Activated T-helper 1 cell treated with anti-CD3 and anti-CD28 coated beads, Interleukin-12 subunit alpha, Interleukin-12 subunit beta, Interleukin-2, Interleukin-4 antibody, amounts not matched to agents 30 ng/mL and 10 ng/mL and 1 ng/mL, durations not matched to agents 14 hours and 24 hours and 36 hours (primary cell): ENCODE measurements at places on chromosomes 7 and 10. TPM values are rescaled to one million over a fixed set of nuclear protein-coding genes. Genes with fewer than 3 reads are reported as not detected.

The TLX1 gene
- not detected in 2 replicates for total RNA-seq

The GHRHR gene
- total RNA-seq, result not detected in 2 replicates

The COBL gene
- total RNA-seq, result not detected in 2 replicates

- no peaks in the 10 kb centered on the region for H3K4me1 ChIP-seq
- no peaks in the 10 kb centered on the region for H3K27me3 ChIP-seq
- H3K4me3 ChIP-seq, result no peak overlapping the region
- H3K27ac ChIP-seq, result no peak overlapping the region
These were observed 27.1 kb upstream of the SLC35B4 start for GRCh38 chr7:134343796-134344195.

GRCh38 chr7:106450716-106451115, 165.9 kb upstream of the NAMPT start:
- no peaks in the 10 kb centered on the region for H3K27me3 ChIP-seq
- H3K4me1 ChIP-seq, result no peaks in the 10 kb centered on the region
- no peak overlapping the region for H3K27ac ChIP-seq
- no peak for DNase-seq
- H3K4me3 ChIP-seq, result no peak overlapping the region

DNA sequence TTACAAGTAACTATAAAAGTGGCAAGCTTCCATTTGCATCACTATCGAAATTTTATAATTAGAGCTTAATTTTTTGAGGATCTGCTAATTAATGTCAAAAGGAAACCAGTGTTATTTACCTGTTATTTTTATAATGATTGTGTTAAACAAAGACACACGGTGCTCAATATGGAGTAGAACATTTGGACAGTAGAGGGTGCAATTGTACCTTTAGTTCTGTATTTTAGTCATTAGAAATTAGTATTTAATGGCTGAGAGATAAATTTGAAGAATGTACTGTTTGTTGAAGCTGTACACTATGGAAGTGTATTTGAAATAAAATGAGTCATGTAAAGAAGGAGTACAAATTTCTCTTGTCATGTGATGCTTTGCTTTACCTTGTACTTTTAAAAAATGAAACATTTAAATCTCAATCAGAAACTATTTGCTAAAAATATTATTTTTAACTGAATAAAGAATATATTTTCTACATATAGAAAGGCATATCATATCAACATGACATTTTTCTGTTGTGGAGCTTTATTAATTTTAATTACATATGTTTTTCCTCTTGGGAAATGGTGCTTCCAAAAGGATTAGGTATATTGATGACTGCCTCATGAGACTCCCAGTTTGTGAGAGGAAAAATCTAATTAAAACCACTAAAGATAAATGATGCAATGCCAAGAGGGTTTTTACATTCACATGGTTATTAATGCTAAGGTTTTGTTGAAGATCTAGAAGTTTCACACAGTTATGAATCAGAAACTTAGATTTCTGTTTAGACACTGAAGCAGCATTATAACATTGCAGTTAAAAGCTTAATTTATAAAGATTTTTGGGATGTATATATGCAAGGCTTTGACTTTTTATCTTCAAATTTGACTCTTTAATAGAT, 10.4 kb upstream of the PRKG1 start:
- H3K4me1 ChIP-seq, result no peaks in the 10 kb centered on the region
- DNase-seq, result no peak
- peaks cover 14% of the 10 kb centered on the region for H3K27me3 ChIP-seq
- H3K4me3 ChIP-seq, result no peak overlapping the region

- H3K4me3 ChIP-seq, result no peak overlapping the region
- no peak overlapping the region for H3K27ac ChIP-seq
- H3K36me3 ChIP-seq, result peaks cover 21% of the 10 kb centered on the region
- peaks cover 9% of the 10 kb centered on the region for H3K4me1 ChIP-seq
- DNase-seq, result no peak
These were observed 45.3 kb downstream of the DLD start for GRCh38 chr7:107936312-107936711.

- no peak overlapping the region for H3K27ac ChIP-seq
- no peaks in the 10 kb centered on the region for H3K27me3 ChIP-seq
- H3K36me3 ChIP-seq, result peaks cover 10% of the 10 kb centered on the region
- H3K4me1 ChIP-seq, result peaks cover 7% of the 10 kb centered on the region
- no peak for DNase-seq
These were observed 58.0 kb downstream of the IPMK start for GRCh38 chr10:58209669-58210068.

GRCh38 chr7:45566386-45566785, 7.8 kb upstream of the ADCY1 start:
- no peak for DNase-seq
- peaks cover 10% of the 10 kb centered on the region for H3K27me3 ChIP-seq
- H3K4me1 ChIP-seq, result no peaks in the 10 kb centered on the region
- no peaks in the 10 kb centered on the region for H3K36me3 ChIP-seq

DNA sequence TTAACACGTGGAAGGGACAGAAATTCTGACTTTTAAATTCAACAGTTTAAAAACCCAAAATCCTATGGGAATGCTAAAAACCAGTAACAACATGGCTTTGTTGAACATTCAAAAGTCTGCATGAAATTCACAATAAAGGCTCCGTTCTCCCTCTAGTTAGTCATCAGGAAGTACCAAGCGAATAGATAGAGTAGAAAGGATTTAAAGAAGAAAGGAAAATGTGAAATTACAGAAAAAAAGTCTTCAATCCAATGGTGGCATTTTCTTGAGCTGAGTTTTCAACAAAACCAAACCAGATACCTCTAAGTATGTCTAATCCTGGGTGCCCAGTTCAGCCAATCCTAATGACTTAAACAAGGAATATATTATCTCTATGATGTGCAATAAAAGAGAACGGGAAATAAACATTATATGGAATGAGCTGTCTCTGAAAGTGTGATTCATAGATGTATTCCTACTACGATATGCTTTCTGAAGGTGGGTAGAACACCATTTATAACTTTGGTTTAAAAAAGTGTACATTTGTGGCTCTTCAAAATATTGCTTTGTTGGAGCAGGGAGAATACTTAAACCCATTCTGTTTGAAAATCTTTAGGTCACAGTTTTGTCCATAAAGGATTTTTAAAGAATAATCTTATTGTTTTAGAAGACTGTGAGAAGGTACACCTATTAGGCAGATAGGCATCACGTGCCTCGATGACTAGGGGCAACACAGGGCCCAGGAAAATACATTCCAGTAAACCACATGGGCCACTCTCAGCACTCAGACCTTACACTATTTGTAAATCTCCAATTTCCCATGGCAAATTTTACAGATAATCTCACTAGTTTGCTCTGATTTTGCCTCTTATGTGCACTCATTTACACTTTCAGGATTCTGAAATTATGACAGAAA, 87.7 kb downstream of the CUBN start:
- DNase-seq, result no peak
- no peak overlapping the region for H3K27ac ChIP-seq
- peaks cover 4% of the 10 kb centered on the region for H3K27me3 ChIP-seq
- H3K4me1 ChIP-seq, result no peaks in the 10 kb centered on the region
- H3K4me3 ChIP-seq, result no peak overlapping the region
